CD4-positive, alpha-beta T cell treated with Interleukin-1 beta for 1 hour (primary cell): ENCODE measurements at places on chromosomes 2 and 18.
A peak's percentile ranks its signal among the peaks of the same experiment; 100 is the strongest.

DNA sequence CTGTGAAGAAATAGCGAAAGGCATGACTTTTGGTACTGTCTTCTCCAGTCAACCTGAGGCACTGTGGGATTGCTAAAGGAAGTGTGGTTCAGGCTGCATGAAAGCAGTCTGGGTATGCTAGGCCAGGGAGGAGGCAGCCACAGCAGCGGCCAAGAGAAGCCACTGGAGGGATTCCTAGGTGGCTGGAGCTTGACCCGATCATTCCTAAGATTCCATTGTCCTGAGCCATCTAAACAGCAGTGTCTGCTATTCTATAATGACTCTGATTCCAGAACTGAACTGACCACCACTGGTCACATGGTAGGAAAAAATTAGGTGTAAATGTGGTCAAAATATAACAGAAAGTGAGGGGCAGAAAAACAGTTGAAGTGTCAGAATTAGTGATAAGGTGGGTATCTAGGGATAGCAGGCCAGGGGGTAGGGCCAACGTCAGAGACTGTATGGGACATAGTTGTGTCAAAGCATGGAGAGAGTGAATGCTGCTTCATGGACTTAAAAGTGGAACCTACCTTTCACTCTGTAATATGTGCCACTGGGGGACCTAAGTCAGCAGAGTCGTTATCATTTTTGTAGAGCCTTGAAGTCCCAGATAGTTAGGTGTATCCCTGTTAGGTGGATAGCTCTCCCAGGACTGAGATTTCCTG lies 204.6 kb downstream of the CTNNA2 start:
- no peak for DNase-seq

GRCh38 chr2:227703280-227703732 lies 14.5 kb downstream of the SLC19A3 start:
- no peak for DNase-seq

- DNase-seq: no peak
Measured at GRCh38 chr2:215751200-215751910, 262.0 kb downstream of the MREG start.

DNA sequence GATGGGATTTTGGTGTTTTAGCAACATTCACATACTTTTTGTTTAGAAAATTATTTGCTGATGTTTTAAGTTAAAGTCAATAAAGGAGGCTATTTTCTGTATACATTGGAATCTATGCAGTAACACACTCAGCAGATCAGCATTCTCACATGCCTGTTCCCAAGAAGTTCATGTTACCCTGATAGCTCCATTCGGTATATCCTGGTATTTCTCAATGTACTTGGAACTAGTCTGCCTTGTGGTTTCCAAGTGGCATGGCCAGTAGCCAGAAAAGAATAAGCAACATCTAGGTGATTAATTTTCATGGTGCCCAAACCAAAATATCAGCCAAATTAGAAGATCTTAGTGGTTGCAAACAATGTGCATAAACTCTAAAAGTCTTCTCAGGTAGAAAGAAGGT lies 5.2 kb upstream of the NCAPH start:
- no peak for DNase-seq

GRCh38 chr2:45834372-45834771 lies 182.9 kb downstream of the PRKCE start:
- DNase-seq: no peak

DNA sequence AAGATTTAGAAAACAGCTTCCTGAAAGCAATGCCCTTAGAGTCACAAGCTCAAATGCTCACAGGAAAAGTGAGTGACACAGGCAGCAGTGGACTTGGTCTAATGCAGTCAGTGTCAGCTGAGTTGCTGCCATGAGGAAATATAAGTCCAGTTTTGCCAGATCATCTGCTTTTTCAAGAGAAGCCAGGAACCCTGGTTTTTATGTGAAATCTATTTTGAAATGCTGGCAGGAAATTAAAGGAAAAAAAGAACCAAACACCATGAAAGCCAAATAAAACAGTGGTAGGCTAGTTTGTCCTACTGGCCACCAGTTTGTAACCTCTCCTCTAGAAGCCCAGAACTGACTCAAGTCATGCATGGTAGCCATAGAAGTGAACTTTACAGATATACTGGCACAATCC lies 109.2 kb downstream of the THADA start:
- DNase-seq: no peak

- no peak for DNase-seq
Measured at GRCh38 chr2:205043285-205043684, 498.0 kb downstream of the PARD3B start.

- no peak for DNase-seq
Measured at GRCh38 chr2:204335451-204336058, 209.7 kb upstream of the PARD3B start.

GRCh38 chr18:37348729-37349128 lies 216.9 kb downstream of the CELF4 start:
- DNase-seq: no peak

DNA sequence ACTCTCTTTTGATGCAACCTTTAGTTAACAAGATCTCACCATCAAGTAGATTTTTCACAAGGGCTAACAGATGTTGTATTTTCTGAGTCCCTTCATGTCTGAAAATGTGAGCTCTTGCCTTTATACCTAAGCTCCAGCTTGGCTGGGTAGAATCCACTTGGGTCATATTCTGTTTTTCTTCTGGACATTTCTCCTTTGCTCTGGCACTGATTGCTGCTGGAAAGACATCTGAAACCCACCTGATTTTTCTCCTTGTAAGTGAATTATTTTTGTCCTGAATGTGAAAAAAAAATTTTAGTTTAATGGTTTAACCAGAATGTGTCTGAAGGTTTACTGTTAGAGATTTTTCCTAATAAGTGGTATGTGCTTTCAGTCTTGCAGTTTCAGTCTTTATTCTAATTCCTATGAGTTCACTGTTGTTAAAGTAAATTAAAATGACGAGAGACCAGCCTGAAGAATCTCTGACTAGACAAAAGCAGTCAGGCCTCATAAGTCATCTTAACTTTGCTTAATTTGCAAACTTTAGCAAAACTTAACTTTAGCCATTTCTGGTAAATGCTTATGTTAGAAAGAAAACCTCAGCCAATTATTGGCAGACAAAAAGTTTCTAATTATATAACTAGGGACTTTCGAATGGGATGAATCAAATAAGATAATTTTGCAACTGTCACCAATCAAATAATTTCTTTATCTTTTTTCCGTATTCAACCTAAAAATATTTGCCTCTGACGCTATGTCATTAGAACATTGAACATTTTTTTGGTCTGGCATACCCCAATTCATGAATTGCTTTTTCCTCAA lies 70.8 kb downstream of the ACAA2 start:
- no peak for DNase-seq

- DNase-seq: peak; percentile 69
Measured at GRCh38 chr2:46179037-46179621, 118.1 kb upstream of the EPAS1 start.

DNA sequence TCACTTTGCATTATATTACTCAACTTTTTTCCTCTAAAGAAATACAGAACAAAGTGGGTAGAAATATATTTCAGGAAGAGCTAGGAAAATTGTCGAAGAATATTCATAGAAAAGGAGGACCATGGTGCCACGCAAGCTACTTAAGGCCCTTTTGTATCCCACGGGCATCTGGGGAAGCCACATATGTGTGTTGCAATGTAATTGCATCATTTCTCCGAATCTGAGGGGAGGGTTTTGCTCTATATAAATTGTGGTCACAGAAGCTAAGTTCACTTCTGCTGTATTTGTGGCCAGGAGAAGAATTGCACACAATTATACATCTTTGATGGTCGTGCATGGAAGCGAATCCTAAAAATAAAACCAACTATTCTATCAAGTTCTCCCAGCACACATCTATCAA lies 360.3 kb downstream of the IRS1 start:
- no peak for DNase-seq

- peak; percentile 70 for DNase-seq
Measured at GRCh38 chr18:10519999-10520935, 5.6 kb upstream of the NAPG start.
